ENCODE measurements at places on chromosomes 12 and 14. TPM values are rescaled to one million over a fixed set of nuclear protein-coding genes. Genes with fewer than 3 reads are reported as not detected.

- no peak for DNase-seq
These were observed 45.5 kb downstream of the DERA start for GRCh38 chr12:15956413-15957185.

DNA sequence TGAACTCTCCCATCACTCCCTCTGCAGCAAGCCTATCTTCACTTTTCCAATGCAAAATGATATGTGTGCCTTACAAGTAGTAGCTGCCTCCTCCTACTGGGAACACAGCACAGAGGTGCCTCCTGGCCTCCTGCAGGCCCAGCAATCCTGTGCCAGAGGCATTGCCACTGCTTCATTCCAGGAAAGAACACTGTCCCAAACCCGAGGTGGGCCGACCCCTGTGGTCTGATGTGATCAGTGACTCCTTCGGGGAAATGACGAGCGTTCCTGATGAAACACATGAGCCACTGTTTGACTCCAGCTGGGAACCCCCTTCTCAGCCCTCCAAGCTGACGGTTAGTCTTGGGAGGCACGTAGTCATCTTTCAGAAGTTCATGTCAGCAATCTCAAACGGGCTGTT lies 19.5 kb downstream of the PSMC1 start:
- no peak for DNase-seq

DNA sequence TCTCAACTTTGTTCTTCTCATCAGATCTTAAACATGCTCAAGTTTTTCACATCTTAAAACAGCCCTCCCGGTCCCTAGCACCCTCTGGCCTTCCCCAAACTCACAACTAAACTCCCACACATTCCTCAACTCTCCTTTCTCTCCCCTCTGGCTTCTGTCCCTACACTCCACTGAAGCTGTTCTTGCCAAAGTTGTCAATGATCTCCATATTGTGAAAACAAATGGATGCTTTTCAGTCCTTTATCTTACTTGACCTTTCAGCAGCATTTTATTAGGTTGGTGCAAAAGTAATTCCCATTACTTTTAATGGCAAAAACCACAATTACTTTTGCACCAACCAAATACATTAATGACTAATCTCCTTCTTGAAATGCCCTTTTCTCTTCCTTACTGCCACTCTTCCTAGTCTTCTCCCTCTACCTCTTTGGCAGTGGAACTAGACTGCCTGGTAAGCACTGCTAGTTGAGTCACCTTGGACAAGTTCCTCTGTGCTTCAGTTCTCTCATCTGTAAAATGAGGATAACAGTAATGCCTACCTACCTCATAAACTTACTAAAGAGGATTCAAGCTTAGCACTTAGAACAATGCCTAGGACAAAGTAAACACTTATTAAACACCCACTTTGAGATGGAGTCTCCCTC lies 16.0 kb downstream of the CERS5 start:
- no peak for DNase-seq

DNA sequence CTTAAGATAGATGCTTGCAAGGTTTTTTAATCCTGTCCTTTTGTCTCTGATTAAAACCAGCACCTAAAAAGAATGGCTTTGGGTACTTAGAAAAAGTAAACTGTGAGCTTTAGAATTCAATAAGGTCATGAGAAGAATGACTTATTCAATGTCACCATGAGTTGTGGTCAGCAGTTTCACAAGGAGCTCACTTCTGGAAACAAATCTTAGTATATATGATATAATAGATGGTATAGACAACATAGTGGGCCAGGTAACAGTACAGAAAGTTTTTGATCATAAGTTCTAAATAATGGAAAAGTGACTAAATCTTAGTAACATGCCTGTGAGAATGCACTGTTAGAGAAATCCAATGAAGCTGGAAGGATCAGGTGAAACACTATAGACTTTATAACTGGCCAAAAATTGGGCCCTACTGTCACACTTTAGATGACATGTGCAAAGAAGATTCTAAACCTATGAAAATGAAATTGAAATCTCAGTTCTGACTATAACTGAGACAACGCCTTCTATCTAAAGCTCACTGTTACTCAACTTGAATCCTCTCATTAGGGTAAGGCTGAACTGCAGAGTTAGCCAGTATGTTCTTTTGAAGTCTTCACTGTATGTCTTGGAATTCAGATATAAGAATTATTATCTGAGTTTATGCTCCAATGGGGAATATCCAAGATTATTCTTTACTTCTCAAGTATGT lies 42.4 kb upstream of the RAD51AP1 start:
- DNase-seq, result no peak

GRCh38 chr12:666766-667308 lies 3.6 kb upstream of the NINJ2 start:
- no peak for DNase-seq

DNA sequence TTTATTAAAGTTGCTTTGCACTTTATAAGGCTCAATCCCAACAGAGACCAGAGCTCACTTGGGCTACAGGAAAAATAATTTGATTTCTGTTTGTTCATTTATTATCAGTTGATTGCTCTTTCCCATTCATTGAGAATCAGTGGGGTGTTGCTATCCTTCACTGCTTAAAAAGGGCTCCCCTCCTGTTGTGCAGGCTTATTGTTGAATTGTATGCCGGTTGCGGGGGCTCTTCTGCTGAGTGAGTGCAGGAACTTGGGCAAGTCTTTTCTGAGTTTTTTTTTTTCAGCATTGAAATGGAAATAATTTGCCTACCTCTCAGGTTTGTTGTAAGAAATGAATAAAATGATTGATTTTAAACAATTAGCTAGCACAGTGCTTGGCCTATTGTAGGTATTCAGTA lies 32.6 kb downstream of the AKAP6 start:
- no peak for DNase-seq

HNRNPA1 gene
- total RNA-seq, result 2,737 TPM

DNA sequence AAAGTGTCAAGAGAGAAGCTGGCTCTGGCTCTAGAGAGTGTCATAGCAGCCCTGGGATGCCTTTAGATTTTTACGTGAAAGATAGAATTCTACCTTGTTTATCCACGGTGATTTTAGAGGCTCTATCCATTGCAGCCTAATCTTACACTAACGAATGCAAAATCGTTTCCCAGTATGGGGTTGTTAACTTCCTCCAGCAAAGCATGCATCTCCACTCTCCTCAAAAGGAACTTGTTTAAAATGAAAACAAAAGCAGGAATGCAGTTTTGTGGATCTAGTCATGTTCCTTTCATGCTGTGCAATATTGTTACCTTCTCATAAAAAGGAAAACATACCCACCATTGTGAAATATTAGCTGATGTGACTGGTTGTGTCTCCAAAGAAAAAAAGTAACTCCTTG lies 88.4 kb downstream of the ANO2 start:
- no peak for DNase-seq

Data from WTC11 (cell line).